ENCODE measurements at places on chromosomes 2 and 18.

DNA sequence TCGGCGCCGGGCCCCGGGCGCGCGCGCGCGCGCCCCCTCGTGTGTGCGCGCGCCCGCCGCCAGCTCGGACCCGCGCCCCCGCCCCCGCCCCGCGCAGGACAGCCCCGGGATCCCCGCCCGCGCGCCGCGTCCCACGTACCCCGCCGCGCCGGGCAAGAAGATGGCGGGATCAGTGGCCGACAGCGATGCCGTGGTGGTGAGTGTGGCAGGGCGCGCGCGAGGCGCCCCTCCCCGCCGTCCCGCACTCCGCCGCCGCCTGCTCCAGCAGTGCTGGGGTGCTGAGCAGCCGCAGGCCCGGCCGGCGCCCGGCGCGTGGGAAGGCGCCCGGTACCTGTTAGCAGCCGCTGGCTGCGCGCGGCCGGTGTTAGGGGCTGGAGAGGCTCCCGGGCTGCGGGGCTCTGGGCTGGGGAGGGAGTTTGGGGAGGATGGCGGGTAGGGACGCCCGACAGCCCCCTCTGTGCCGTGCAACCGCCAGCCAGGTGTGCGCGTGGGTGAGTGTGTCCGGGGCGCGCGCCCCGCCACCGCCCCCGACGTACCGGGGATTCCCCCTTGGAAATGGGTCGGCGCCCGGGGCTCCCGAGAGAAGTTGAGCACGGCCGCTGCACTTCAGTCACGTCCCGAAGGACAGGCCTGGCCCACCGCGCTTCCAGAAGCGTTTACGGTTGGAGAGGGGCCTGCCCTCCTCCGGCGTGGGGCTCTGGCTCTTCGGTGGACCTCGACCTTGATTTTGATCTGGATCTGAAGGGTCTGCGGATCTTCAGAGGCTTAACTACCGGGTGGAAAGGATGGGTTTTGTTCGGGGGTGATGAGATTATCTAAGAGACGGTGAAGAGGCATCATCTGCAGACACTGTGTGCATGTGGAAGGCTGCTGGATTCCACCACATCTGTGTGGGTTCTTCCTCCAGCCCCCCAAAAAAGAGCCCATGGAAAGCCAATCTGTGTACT lies 697 bp downstream of the LGALSL start:
- peak; percentile 66 for DNase-seq

GRCh38 chr2:237818066-237818473 lies 19.5 kb downstream of the RBM44 start:
- DNase-seq: no peak

- DNase-seq: no peak
Measured at GRCh38 chr2:157386247-157386646, 57.6 kb downstream of the CYTIP start.

GRCh38 chr2:52703004-52703403 lies 1064.6 kb upstream of the CHAC2 start:
- DNase-seq: no peak

DNA sequence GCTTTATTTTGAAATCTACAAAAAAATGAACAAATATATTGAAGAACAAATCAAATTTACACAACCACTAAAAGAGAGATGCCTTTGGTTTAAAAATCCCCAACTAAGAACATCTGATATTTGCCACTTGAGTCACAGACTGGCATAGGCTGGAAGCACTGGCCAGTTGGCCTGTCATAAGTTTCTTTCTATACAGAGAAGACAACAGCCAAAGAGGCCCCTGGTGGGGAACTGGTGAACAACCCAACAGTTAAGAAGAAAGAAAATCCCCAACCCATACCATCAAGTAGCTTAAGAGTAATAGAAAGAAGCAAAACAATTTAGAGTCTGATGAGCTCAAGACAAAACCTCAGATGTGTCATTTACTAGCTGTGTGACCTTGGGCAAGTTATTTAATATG lies 45.5 kb downstream of the OSR1 start:
- DNase-seq: no peak
